NCI-H1436 (cell line): ENCODE measurements at places on chromosomes 5 and 9.
A peak's percentile ranks its signal among the peaks of the same experiment; 100 is the strongest.

GRCh38 chr9:14348123-14348372 is 34.1 kb upstream of the NFIB start:
- DNase-seq: no peak

GRCh38 chr5:27216367-27216950 is 178.1 kb upstream of the CDH9 start:
- no peak for DNase-seq

DNA sequence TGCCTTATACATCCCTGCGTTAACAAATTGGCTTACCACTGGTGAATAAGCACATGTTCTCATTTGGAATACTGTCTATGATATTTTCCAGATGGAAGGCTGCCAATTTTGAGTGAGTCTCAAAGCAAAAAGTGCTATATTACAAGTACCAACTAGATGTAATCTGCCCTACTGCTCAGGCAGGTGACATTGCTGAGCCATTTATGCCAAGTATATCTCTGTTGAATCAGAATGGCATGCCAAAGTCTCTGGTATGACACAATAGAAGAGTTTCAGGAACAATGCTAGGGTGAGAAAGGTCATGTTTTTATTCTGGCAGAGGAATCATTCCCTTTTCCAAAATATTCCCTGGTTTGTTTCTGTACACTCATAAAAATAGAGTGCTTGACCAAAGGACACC is 356.5 kb downstream of the CDH9 start:
- DNase-seq: no peak

- DNase-seq: no peak
These were observed 20.4 kb upstream of the SPTLC1 start for GRCh38 chr9:92135576-92135975.

- no peak for DNase-seq
These were observed 102.8 kb downstream of the TAF11L14 start for GRCh38 chr5:17737092-17737491.

GRCh38 chr5:29197631-29198454 is 1995.6 kb upstream of the CDH6 start:
- no peak for DNase-seq

- no peak for DNase-seq
These were observed 588.0 kb downstream of the PRELID2 start for GRCh38 chr5:145246961-145247744.

GRCh38 chr5:107373549-107374263 is 297.0 kb downstream of the EFNA5 start:
- no peak for DNase-seq

DNA sequence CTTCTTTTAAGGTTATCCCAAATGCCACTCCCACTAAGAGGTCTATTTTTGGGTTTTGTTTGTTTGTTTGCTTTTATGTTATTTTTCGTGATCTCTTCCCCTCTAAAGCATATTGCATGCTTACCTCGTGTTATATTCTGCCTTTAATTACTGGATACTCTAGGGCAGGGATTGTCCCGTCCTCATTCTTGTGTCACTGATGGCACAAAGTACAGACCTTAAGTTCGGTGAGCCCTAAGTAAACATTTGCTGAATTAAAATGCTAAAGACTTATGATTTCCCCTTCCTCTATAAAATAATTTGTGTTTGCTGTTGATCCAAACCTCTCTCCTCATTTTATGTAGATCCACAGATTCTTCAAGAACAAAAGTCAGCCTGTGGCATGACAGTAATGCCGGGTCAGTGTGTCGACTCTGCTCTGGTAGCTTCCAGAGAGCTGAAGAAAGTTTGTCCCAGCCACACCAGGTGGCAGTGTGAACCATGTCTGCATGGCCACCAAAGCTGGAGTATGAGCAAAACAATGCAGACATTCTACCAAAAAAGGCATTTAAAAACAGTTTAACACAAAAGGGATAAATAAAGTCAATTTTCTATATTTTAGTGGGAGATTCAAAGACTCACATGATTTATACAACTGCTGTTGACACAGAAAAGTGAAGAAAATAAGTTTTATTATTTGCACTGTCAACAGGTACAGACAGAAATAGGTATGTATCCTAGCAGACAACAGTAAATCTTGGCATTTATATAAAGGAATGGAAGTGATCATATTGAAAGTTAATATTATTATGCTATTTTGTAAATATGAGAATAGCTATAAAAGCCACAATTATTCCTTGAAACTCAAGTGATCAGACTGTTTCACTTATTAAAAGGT is 17.9 kb upstream of the POC5 start:
- peak; percentile 13 for DNase-seq

DNA sequence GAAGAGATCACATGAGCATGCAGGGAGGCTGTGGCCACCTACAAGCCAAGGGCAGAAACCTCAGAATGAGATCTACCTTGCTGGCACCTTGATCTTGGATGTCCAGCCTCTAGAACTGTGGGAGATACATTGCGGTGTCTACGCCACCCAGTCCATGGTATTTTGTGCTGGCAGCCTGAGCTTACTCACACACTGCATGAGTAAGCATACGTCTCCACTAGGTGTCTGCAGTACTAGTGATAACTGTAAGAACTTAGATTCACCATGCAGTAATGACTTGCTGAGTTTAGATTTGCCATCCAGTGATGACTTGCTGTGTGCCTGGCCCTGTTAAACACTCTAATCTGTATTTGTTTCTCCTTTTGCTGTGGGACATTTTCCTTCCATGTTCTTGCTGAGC is 417.7 kb downstream of the GADD45G start:
- no peak for DNase-seq

DNA sequence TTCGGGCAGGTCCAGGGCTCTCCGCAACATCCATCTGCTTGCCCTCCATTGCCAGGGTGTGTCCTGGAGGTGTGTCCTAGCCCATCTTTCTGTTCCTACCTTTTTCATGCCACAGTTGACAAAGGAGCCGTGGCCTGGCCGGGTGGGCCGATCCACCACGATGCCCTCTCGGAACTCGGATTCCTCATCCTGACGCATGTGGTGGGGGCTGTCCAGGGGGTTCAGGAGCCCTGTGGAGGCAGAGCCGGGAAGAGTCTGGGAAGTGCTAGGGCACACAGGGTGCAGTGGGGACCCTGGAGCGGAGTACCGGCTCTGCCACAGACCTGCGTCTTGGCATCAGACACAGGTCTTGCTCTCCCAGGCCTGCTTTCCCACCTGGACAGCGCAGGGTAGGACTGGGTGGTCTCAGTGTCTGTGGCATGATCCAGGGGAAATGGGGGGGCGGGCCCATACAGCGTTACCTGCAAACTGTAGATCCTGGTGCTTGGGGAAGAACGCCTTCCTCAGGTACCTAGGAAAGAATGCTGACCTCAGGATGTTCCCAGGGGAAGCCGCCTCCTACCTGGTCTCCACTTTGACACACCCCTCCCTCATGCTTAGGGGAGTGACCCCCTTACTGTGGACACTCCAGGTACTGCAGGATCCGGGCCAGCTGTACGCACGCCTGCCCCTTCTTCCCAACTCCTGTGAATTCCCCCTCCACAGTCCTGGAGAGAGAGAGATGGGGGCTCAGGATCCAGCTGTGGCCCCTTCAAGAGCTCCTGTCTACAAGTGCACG is 3.5 kb downstream of the SPOUT1 start:
- DNase-seq: no peak

- no peak for DNase-seq
These were observed 50.7 kb upstream of the UBAC1 start for GRCh38 chr9:136011703-136012496.

- no peak for DNase-seq
These were observed 33.7 kb downstream of the NACC2 start for GRCh38 chr9:136061405-136061804.

DNA sequence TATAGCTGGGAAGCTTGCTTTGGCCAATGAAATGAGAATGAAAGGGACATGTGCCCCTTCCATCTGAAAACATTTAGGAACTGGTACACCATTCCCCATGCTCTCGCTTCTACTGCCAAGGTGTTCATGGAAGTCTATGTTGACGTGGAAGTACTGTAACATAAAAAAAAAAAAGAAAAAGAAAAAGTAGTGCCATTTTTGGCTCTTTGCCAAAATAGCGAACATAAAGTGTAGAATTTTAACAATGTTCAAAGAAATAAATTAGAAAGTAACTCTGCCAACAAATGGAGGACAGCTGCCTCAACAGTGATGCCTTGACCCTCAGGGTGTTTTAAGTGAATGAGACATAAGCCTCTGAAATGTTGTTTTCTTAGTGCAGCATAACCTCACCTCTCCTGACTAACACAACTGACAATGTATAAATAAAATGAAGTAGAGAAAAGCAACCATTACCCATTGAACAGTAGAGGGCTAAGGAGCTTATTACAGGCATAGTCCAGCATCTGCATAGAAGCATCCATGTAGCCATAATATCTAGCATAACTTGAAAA is 536.6 kb downstream of the DTWD2 start:
- no peak for DNase-seq

- DNase-seq: no peak
These were observed 528.8 kb downstream of the CSNK1G3 start for GRCh38 chr5:124040799-124041198.

GRCh38 chr9:109616571-109617120 is 118.5 kb upstream of the PTPN3 start:
- no peak for DNase-seq

- peak; percentile 55 for DNase-seq
These were observed 86.9 kb downstream of the NUDT12 start for GRCh38 chr5:103475629-103476240.

DNA sequence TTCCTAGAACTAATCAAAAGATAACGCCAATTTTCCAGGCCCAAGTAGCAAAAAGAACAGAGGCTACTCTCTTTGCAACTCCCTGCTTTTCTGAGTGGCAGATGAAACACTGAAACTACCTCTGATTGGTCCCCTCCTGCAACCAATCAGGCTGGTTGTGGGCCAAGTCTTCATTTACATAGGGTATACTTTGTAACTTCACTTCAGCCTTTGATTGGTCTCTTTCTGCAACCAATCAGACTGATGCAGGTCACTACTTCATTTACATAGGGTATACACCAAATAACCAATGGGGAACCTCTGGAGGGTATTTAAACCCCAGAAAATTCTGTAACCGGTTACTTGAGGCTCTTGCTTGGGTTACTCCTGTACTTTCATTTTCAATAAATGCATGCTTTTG is 289.6 kb downstream of the MED10 start:
- DNase-seq: no peak

DNA sequence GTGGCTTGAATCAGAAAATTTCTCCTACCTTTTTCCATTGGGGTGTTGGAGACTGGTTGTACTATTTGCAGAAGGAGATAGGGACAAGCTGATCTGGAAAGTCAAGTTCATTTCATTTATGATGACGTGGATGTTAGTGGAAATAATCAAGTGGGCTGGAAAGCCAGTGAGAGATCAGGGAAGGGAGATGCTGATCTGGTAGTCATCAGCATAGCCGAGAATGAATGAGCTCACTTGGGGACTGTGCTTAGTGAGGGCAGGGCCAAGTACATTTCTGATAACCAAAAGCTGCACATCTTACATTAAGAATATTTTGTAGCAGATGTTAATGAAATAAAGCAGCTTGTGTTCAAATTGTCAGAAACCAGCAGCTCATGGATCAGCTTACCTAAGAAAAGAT is 12.1 kb downstream of the MAN2A1 start:
- no peak for DNase-seq

DNA sequence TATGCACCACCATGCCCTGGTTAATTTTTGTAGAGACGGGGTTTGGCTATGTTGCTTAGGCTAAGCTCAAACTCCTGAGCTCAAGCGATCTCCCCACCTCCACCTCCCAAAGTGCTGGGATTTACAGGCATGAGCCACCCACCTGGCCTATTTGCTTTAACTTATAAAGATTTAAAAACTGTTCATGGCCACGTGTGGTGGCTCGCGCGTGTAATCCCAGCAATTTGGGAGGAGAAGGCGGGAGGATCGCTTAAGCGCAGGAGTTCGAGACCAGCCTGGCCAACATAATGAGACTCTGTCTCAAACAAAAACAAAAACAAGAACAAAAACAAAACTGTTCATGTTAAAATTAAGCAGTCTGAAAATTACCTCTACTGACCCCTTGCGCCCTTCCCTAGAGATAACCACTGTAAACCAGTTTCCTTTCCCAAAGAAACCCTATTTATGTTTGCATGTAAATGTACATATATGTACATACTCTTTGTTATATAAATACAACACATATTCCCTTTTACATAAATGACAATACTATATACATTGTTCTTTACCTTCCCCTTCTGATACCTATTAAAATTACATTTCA is 1.5 kb downstream of the AK6 start:
- no peak for DNase-seq

GRCh38 chr9:134619983-134620661 is 21.5 kb upstream of the COL5A1 start:
- DNase-seq: no peak

- no peak for DNase-seq
These were observed 56.8 kb downstream of the FAM81B start for GRCh38 chr5:95447961-95448360.

DNA sequence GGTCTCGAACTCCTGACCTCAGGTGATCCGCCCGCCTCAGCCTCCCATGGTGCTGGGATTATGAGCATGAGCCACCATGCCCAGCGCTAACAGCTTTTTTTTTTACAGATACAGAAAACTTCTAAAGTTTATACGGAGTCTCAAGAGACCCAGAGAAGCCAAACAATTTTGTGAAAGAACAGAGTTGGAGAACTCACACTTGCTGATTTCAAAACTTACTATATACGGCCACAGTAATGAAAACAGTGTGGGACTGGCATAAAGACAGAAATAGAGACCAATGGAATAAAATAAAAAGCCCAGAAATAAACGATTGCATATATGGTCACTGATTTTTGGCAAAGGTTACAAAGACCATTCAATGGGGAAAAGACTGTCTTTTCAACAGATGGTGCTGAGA is 85.6 kb upstream of the CACNA1B start:
- DNase-seq: no peak

DNA sequence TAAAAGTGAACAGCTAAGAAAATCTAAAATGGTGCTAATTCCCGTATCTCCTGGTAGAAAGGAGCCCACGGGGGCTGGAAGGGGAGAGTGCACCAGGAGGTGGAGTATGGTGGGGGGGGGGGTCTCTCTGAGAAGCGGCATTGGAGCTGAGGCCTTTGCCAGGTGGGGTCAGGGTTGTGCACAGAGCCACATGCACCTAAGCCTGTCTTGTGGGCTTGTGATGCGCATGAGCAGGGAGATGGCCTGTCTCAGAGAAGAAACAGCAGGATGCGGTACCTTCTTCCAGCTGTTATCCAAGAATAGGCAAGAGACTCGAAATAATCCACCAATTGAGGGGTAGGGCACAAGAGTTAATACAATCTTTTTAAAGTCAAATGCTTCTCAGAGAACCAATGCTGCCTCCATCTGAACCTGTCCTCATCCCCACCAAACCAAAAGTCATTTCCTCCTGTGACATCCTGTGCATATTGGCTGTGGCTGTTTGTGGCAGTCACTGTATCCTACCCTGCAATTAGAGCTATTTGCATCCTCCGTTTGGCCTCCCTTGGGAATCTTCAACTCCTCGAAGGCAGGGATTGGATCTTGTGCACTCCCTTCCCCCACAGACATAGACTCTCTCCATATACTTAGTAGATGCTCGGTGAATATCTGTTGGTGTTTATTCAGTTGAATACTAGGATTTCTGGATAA is 45.4 kb downstream of the FGF1 start:
- DNase-seq: peak; percentile 68

GRCh38 chr5:40485021-40485998 is 194.4 kb upstream of the PTGER4 start:
- no peak for DNase-seq
